ENCODE measurements at places on chromosomes 11 and 22.

- DNase-seq: no peak
Measured at GRCh38 chr11:21374376-21374775, 705.0 kb downstream of the NELL1 start.

DNA sequence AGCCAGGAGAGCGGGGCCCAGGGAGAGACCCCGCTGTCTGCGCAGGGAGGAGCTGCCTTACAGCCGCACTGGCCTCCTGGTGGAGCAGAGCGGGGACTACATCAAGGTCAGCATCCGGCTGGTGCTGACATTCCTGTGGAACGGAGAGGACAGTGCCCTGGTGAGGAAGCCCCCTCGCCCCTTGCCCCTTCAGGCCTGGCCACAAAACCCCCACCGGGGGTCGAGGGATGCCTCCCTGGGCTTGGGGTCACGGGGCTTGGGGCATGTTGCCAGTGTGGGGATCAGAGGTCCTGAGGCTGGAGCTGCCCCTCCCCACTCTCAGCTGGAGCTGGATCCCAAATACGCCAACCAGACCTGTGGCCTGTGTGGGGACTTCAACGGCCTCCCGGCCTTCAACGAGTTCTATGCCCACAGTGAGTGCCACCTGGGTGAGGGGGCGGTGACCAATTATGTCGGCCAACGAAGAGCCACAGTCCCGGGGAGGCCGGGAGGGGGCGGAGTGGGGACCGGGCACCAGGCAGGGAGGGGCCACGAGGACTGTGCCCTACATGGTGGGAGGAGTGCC is 4.2 kb downstream of the MUC5B start:
- no peak for DNase-seq

- no peak for DNase-seq
Measured at GRCh38 chr11:128305588-128305987, 281.8 kb downstream of the ETS1 start.

- no peak for DNase-seq
Measured at GRCh38 chr11:2688381-2689231, 11.2 kb downstream of the KCNQ1OT1 start.

DNA sequence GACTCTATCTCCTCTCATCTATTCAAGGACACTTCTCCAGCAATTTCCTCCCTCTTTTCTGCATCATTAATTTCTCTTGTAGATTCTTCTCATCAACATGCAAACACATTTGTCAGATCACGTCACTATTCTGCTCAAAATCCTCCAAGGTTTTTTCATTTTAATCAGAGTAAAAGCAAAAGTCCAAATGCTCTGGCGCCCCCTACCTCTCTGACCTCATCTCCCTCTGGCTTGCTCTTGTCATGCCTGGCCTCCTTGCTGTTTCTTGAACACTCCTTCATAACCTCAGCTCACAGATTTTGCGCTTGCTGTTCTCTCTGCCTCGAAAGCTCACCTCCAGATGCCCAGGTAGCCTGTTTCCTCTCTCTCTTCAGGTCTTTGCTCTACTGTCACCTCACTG is 22.4 kb downstream of the RTCB start:
- no peak for DNase-seq

- no peak for DNase-seq
Measured at GRCh38 chr11:10064828-10065227, 229.2 kb downstream of the SBF2 start.

DNA sequence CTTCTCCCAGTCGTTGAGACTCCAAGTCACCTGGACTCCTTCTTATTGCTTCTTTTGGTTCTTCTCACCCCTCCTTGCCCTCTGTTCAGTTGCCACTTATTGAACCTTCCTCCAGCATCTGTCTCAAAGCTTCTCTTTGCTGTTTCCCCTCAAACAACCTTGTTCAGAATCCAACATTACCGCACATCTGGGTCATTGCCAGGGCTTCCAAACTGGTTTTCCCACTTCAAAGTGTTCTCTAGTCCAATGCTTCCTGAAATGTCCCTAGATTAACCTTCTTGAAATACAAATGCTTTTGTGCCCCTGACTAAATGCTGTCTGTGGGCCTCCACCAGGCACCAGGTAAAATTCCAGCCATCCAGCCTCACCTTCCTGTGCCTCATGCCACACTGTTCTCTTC is 100.8 kb upstream of the TTC12 start:
- DNase-seq: no peak

DNA sequence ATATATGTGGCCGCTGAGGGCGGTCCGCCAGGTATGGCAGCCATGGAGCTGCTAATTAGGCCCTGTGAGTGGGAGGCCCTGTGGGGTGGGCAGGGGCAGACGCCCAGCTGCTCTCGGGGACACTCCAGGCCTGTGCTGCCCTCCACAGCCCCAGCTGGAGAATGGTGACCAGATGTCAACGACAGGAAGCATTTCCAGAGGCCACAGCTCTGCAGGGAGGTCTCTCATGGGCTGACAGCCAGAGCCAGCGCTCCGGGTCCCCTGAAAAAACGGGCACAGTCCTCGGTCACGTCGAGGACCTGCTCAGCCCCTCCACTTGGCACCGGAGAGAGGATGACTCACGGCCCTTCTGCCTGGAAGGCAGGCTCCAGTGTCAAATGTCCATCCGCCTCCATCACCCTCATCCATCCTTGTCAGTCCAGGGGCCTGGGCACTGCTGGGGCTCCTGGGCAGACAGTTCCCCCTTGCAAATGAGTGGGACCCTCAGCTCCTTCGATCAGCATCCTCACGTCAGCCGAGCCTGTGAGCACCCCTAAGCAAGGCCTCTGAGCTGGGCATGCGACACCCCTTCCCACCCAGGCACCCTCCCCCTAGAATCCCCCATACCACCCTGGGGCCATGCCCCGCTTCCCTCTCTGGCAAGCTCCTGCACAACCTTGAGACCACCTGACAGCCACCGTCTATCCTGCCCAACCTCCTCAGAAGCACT is 1.9 kb downstream of the BID start:
- no peak for DNase-seq

GRCh38 chr22:42217019-42217751 is 53.3 kb downstream of the TCF20 start:
- DNase-seq: peak; percentile 60

GRCh38 chr11:87555101-87555500 is 517.4 kb downstream of the TMEM135 start:
- no peak for DNase-seq

- no peak for DNase-seq
Measured at GRCh38 chr11:65928667-65929066, 9.4 kb downstream of the DRAP1 start.

DNA sequence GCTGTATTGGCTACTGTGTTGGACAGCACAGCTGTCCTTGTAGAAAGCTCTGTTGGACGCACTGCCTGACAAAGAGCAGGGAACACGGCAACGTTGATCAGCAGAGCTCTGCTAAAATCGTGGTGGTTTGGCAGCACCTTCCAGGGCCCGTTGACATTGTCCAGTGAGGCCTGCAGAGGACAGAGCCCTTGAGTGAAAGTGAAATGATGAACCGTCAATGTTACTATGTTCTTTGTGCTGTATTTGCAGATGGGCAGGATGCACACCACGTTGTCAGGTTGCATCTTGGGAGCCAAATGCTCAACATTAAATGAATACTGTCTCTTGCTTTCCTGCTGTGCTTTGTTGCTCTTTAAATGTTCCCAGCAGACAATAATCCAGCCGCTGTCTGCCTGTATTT is 69.7 kb downstream of the NELL1 start:
- no peak for DNase-seq

DNA sequence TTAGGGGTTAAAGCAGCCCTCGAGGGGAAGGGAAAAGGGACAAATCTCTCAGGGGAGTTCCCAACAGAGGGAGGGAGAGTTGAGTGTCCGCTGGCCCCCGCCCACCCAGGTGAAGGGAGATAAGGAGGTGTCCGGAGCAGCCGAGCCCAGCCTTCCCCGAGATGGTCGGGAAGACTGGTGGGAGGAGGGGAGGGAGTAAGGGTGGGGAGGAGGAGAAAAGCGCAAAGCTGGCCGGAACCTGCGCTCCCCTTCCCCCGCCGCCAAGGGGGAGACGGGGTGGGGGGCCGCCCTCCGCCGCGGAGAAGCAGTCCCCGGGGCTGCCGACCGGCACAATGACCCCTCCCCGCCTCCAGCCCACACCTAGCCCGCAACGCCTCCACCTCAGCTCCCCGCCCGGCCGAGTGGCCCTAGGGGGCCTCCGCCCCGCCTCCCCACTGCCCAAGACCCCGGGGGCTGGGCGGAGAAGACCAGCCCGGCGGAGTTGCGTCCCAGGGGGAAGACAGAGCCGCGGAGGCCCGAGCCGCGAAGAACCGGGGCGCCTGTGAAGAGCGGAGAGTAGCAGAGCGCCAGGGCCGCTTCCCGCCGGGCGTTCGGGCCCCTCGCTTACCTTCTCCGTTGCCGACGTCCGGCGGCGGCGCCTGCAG is 479 bp downstream of the RSF1 start:
- peak; percentile 46 for DNase-seq

DNA sequence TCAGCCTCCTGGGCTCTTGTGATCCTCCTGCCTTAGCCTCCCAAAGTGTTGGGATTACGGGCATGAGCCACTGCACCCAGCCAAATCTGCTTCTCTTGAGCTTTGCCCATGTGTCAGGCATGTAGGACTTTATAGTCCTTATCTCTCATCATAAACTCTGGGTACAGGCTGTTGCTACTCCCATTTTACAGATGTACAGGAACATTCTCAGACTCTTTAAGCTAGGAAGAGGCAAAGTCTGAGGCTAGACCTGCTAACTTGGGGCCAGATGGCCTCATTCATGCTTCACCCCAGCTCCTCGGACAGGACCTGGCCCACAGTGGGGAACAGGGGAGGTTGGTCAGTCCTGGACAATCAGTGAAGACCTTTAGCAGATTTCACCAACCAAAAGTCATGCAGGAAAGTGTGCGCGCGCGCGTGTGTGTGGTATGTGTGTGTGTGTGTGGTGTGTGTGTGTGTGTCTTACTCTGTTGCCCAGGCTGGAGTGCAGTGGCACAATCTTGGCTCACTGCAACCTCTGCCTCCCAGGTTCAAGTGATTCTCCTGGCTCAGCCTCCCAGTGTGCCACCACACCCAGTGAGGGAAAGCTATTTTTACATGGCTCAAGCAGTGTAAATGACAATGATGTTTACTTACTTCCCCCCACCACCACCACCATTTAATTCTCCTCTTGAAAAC is 23.8 kb downstream of the YDJC start:
- no peak for DNase-seq

DNA sequence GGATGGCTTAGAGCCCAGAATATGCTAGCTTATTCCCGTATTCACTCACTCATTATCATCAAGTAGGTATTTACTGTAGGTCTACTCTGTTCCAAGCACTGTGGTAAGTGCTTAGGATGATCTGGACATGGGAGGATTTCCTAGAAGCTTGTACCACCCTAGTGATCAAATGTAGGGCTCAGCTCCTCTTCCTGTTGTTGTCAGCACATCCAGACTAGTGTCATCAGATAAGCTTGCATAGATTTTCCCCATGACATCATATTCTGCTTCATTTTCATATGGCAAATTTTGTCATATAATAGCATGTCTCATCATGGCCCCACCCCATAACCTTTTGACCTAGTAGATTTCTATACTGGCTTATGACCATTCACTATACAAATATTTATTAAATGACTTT is 19.3 kb upstream of the NUCB2 start:
- DNase-seq: no peak

DNA sequence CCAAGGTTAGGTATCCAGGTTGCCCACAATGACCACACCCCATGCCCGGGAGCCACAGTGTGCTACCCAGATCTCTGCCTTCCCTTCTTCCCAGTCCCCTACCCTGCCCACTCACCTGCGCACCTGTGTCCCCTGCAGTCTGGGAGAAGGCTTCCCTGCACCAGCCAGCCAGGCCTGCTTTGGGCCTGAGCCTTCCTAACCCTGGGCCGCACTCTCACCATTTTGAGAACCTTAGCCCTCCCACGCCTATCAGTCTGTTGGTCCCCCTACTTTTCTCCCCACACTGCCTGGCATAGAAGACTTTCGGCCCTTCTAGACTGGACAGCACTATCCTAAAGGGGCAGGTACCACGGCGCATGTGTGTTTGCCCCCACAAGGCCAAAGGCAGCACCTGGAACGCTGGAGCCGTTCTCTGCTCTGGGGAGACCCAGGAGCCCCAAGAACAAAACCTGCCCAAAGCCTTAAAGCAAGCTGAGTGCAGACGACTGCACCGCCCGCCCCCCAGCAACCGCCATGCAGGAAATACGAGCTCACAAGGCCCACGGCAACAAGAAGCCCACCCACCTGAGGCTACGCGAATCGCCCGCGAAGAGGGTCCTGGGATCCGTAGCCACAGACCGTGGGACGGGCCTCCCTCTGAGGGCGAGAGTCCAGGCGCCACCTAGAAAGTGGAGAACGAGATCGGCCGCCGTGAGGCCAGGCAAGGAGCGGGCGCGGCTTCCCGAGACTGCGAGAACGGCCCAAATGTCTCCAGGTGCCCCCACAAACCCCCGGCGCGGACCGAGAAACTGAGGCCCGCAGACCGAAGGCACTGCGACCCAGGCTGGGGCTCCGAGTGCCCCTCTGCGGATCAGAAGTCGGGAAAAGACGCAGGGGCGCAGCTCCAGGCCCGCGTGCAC is 546 bp downstream of the GNB1L start:
- peak; percentile 47 for DNase-seq

DNA sequence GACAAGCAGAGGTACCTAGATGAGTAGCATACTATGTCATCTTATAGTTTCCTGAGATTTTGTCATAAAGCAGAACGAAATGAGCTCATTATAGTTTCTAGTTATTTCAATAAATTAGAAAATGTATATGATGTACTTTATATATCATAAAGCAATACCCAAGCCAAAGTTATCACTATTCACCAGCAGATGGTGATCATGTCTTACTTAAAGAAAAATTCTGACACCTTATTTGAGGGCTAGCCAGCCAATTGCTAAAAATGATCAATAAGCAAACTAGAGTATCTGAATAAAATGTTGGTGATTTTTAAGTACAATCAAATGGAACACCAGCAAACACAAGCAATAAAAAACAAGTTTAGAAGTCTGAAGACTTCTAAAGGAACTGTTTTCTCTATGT is 44.1 kb downstream of the RSF1 start:
- DNase-seq: no peak

DNA sequence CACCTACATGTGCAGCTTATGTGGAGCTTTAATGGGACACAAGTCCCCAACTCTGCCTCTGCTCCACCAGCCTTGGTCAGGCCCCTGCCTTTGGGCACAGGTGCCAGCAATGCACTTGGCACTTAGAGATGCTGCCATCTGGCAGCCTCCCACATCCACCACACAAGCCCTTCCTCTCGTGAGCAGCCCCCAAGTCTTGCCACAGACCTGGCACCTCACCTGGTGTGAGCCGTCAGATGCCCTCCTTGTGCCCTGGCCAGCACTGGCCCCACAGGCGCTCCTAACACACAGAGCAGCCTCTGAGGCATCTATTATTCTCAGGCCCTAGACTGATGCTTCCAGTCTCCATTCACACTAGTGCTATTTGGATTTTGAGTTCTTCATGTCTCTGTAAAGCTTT is 24.5 kb upstream of the SERPIND1 start:
- DNase-seq: no peak

DNA sequence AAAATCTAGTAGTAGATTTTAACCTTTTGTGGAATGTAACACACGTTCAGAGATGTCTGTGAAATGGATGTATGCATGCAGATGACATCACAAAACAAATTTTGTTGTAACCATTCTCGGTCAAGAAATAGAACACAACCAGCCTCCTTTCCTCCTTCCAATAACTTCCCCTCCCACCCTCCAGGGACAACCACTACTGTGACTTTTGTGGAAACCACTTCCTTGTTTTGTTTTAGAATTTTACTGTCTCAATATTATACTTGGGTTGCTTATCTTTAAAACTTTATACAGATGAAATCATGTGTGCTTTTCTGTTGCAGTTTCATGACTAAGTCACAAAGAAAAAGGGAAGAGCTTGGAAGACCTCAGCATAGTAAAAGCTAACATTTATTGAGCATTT is 189.4 kb upstream of the NCAM1 start:
- no peak for DNase-seq

Measured in GM10248 (cell line).